Renal pelvis (tissue), 12 donors: ENCODE measurements at places on chromosomes 1 and 21.

- no peak for DNase-seq
Observed at GRCh38 chr1:86468501-86468977, at the start of gene CLCA1. CLCA1 (plus strand) TSS chr1:86468927; CDS start chr1:86468972, 45 bp downstream.

GRCh38 chr1:168005529-168005928 lies 68.7 kb upstream of the MPC2 start:
- no peak for DNase-seq

DNA sequence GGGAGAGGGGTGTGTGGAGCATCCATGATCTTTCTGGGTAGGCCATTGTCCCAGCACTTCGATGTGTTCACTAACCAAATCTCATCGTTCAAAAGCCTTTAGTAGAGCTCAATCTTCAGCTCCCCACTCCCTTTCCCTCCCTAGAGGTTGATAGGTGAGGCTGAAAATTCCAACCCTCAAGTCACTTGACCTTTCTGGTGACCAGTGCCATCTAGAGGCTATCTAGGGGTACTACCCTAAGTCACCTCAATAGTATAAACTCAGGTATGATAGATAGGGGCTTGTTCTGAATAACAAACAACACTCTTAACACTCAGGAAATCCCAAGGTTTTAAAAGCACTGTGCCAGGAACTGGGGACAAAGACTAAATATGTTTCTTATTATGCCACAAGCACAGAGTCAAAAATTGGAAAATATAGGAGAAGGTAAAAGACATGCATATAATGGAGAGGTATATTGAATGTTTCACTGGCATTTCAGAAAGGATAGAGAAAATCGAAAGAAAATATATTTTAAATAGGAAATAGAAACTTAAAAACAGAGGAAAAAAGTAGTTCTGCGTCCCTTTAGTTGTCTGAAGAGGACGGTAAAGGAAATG lies 42.9 kb upstream of the CD53 start:
- no peak for DNase-seq

GRCh38 chr1:200909757-200910239 lies 15.1 kb downstream of the INAVA start:
- DNase-seq: no peak

- no peak for DNase-seq
Observed at GRCh38 chr21:31515253-31515652, 144.2 kb upstream of the SOD1 start.

DNA sequence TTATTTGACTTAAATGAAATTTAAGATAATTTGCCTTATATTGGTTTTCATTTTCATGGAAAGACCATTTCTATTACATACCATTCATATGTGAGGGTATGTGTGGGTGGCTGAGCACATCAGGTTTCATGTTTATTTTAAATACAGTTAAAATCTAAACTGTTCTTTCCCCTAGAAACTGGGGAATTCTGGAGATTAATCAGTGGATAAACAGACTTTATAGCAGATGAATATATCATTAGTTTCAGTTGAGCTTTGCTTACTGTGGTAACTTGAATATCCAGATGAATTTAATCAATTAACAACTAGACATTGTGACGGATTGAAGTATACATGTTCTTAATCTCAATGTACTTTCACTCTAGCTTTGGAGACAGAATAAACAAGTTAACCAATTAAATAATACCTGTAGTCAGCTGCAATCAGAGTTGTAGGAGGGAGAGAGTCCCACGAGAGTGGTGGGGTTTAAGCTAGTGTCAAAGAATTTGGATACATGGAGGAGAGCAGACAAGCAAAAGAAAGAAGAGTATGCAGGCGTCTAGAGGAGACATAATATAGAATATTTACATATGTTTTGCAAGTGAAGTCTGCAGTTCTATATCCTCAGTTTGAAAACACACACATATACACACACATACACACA lies 97.6 kb downstream of the PDE4B start:
- DNase-seq: no peak

DNA sequence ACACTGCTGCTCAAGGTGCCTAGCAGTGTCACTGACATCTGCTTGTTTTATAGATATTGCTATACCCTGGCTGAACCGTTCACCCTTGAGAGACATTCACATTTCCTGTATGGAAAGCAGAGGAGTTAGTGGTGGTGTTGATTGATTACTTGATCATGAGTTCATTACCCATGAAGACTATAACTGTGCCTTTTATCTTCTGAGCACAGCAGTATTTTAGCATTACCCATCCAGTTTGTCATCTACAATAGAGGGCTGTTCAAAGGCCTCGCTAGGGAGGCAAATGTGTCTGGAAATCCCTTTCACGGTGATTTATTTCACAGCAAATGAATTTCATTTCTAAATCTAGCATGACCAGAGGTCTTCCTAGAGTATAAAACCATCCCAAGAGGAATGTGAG lies 160.0 kb downstream of the DNM3 start:
- DNase-seq: no peak

DNA sequence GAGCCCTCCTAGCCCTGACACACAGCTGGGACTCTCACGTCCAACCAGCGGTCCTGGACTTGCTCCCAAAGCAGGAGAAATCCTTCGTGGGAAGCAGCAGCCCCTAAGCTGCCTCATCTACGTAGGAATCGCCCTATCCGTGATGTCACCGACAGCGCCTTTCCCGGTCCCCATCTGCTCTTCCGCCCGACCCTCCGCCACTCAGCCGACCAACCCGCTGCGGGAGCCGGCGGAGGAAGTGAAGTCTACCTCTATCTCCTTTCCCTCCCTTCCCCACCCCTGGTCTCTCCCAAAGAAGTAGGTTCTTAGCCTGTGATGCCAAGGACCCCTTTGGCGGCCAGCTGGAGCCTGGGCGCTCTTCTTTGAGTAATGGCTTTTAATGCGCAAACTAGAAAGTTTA lies 272.1 kb downstream of the FAM72C start:
- no peak for DNase-seq

- no peak for DNase-seq
Observed at GRCh38 chr1:247833601-247834000, 8.1 kb downstream of the OR11L1 start.

- peak; percentile 73 for DNase-seq
Observed at GRCh38 chr1:31762726-31763670, 1.1 kb downstream of the ADGRB2 start.

DNA sequence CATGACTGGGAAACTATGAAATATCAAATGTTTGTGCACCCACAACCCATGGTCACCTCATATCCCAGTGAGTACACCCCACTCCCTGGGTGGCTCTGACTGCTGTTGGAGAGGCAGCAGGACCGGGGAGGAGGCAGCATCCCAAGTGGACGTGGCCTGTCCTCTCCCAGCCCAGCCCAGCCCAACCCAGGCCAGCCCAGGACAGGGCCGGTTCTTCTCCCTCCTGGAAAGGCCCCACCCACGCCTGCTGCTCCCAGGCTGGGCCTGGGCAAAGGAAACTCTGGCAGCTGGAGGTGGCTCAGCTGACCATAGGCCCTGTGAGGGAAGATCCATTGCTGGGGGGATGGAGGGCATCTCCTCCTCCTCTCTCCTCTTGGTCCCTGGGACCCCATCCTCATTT lies 19.1 kb downstream of the MATN1 start:
- DNase-seq: no peak

DNA sequence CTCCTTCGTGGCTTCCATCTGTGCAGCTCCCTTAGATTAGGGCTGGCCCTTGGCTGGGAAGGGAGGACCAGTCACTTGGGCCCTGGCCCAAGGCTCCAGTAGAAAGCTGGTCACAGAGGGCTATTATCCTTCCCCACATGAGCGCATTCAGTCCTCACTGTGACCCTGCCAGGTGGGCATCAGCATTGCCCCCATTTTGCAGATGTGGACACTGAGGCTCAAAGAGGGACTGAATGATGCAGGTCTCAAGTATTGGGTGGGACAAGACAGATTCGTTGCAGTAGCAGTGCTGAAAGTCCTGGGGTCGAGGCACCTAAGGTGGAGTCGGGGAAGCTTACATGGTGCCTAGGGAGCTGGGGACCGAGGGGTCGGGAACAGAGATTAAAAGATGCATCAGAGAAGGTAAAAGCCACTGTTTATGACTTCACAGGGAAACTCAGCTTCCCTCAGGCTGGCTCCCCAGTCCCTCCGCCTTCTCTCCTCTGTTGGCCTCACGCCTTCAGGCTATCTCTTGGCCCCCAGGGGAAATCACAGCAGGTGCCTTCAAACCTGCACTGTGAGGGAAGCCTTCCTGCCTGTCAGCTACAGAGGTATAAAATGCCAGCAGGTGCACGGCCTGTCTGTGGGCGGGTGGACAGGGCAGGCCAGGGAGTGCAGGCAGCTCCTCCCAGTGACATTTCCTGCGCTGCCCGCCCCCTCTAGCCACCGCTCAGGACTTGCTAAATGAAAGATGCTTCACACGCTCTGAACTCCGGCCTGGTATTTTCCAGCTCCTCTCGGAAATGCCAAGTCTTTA lies 178.4 kb downstream of the GRIK3 start:
- DNase-seq: peak; percentile 27

DNA sequence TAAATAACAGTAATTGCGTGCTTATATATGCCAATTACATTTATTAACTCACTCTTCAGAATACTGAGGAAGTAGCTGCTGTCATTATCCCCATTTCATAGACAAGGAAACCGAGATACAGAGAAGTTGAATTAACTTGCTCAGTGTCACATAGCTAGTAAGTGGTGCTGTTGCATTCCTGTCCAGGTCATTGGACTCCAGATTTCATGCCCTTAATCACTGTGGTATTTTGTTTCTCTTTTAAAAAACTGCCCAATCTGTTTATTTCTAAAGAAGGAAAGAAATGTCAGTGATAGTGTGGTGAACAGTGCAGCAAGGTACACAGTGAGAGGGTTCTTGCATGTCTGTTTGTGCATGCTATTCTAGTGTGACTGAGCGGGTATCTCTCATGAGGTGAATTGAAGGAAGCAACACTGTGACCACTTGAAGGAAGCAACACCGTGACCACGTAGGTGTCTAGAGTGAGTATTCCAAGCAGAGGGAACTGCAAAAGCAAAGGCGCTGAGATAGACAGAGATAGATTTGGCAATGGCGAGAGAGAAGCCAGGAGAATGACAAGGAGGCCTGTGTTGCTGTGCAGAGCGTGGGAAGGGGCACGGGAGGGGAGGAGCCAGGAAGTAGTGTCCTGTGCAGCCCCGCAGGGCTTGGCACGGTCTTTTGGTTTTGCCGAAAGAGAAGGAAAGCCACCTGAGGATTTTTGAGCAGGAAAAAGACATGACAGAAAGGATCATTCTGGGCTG lies 95.9 kb downstream of the CAMTA1 start:
- no peak for DNase-seq

DNA sequence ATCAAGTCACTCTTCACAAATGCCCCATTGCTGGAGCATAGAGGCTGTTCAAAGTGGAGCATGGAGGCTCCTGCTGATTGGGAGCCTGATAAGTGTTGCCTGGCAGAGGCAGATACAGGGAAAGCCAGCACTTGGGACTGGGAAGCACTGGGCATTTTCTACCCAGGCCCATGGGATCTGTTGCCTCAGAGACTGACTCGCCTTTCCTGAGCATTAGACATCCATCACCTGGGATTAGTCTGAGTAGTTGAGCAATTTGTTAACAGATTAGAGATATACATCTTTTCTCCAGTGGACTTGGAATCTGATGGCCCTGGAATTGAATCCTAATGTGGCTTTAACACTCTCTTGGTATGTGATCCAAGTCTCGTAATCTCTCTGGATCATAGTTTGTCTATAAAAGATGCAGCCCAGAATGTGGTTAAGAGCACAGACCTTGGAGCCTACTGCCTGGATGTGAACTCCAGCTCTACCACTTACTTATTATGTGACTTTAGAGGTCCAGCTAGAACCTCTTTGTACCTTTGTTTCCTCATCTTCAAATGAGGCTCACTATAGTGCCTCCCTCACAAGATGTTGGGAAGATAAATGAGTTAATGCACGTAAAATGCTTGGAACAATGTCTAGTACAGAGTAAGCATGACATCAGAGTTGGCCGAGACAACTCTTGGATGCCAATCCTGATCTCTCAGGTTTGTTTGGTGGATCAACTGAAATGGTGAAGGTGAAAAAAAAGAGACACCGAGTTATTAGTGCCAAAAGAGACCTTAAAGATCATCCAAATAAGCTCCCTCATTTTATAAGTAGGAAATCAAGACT lies 38.3 kb upstream of the NRDC start:
- no peak for DNase-seq

DNA sequence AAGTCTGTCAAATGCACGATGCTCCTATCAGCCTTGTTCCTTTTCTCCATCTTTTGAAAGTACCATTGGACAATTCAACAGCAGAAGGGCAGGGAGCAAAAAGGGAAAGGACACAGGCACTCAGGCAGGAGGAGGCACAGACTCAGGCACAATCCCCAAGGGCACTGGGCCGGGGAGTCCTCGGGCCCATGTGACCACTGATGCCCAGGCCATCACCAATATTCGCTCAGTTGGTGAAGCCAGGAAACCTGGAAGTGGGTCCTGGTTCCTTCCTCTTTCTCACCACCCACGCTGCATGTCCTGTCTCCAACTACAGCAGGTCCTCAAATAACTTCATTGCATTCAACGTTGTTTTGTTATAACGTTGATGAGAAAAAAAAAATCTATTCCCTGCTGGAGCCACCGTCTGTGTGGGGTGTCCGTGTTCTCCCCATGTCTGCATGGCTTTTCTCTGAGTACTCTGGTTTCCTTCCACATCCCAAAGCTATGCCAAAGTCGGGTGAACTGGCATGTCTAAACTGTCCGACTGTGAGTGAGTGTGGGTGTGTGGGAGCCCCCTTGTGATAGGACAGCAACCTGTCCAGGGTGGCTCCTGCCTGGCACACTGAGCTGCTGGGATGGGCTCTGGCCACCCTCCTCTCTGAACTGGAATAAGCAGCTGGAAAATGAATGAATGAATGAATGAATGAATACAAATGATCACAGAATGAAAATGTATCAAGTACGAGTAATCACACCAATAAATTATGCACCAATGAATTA lies 12.5 kb downstream of the NID1 start:
- DNase-seq: no peak

- no peak for DNase-seq
Observed at GRCh38 chr1:114024049-114024448, 44.8 kb downstream of the OLFML3 start.

GRCh38 chr1:1776672-1777582 lies 1.3 kb downstream of the NADK start:
- no peak for DNase-seq

GRCh38 chr1:48047116-48047515 lies 49.9 kb upstream of the TRABD2B start:
- DNase-seq: no peak

GRCh38 chr21:42097274-42097673 lies 26.2 kb downstream of the UMODL1 start:
- no peak for DNase-seq

DNA sequence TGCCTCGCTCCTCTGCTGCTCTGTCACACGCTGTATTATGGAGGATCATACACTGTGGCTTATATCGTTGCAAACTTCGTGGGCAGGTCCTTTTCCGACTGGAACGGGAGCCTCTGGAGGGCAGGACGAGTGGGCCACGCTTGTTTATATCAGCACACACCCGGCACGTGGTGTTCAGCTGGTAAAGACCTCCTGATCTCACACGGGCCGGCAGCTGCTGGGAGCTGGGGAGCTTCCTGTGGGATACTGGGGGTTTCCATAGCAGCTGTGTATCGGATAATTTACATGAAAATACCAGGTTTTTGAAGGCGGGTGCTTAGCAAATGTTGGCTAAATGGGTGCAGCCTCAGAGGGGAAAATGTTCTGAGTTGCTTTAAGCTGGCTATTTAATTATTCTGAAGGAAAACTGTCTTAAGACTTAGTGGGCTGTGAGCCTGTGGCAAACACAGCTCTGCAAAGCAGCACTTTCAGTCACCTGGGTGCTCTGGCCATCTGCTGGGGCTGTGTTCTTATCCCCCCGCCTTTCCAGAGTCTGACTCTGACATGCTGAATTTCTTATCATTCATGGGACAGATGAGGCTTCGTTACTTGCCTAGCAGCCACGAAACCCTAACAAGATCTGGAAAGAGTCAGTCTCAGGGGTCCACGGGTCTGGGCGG lies 103.6 kb upstream of the GCLM start:
- no peak for DNase-seq

- peak; percentile 77 for DNase-seq
Observed at GRCh38 chr1:178310685-178311105, 186.1 kb downstream of the CLEC20A start.
